A549 treated with Mapracorat at 1 μM for 4 hours (cell line): ENCODE measurements at places on chromosomes 11 and 22. TPM values are rescaled to one million over a fixed set of nuclear protein-coding genes. Genes with fewer than 3 reads are reported as not detected.

The TMEM191B gene
- total RNA-seq = 0.75 to 2.3 TPM (median 1.3 TPM) in 5 replicates

The TREH gene
- not detected in 5 replicates for total RNA-seq

The TRIM66 gene
- total RNA-seq = 1.7 to 2.4 TPM (median 1.9 TPM) in 5 replicates

The TMPRSS5 gene
- 0.13 to 0.34 TPM (median 0.17 TPM) in 4 of 5 replicates, not detected in the other for total RNA-seq

The ST14 gene
- 0.04 to 0.25 TPM (median 0.10 TPM) in 4 of 5 replicates, not detected in the other for total RNA-seq

The SEC14L6 gene
- not detected in 5 replicates for total RNA-seq
